ENCODE measurements at places on chromosomes 11 and 22.

GRCh38 chr11:114348200-114349191 is 51.8 kb downstream of the C11orf71 start:
- DNase-seq: peak; percentile 22

GRCh38 chr11:12158909-12159308 is 48.5 kb downstream of the MICAL2 start:
- no peak for DNase-seq

GRCh38 chr11:124285610-124286344 is 28.0 kb downstream of the OR8D1 start:
- no peak for DNase-seq

DNA sequence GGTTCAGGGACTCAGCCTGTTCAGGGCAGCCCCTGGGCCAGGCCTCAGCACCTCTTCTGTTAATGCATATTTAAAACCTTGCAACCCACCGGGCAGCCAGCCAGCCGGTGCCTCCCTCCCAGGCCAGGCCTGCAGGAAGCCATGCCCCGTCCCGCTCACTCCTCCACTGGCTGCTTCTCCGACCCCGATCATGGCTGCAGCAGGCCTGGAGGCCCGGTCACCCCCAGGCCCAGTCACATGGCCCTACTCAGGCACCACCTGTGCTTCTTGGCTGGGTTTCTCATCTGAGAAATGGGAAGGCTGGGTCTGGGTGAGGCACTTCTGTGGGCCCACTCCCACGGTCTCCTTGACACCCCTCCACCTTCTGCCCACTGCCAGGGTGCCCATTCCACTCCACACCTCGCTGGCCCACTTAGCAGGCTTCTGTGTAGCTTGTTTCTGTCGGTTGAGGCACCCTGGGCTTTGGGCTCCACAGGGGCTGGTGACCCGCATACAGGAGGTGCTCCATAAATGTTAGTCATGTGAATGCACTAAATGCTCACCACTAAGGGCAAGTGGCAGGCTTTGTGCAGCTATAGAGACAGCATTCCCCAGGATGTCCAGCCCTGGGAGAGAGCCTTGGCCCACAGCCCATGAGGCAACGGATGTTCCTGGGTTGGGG is 11.4 kb downstream of the RTN4R start:
- DNase-seq: no peak

Measured in central memory CD4-positive, alpha-beta T cell (primary cell).